ENCODE measurements at places on chromosomes 6 and 20. TPM values are rescaled to one million over a fixed set of nuclear protein-coding genes. Genes with fewer than 3 reads are reported as not detected.

- DNase-seq: no peak
Observed at GRCh38 chr6:169880516-169880915, 129.1 kb downstream of the ERMARD start.

The ACSS1 gene
- polyA plus RNA-seq: 21.2 TPM

DNA sequence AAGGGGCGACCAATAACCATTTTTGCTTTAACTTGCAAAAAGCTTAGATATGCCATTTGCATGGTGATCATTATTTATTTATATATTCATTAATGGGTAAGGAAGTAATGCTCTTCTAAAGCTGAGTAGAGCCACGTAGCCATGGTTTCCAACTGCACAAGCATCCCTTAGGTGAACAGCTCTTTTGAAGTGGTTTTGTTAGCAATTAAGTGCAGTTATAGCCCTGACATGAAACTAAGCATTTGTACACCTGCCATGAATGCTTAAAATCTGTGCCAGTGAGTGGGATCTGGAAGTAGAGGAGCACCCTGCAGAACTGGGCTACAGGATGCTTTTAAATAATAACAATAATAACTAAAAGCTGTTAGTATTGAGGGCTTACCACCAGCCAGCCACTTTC, 19.1 kb downstream of the TRAF3IP2 start:
- no peak for DNase-seq

The TMEM170B gene
- 4.6 TPM for polyA plus RNA-seq

- peak; percentile 17 for DNase-seq
Observed at GRCh38 chr20:60888771-60889170, 363.3 kb upstream of the CDH4 start.

- peak; percentile 59 for DNase-seq
Observed at GRCh38 chr20:57708694-57709673, 831 bp downstream of the PMEPA1 start.

DNA sequence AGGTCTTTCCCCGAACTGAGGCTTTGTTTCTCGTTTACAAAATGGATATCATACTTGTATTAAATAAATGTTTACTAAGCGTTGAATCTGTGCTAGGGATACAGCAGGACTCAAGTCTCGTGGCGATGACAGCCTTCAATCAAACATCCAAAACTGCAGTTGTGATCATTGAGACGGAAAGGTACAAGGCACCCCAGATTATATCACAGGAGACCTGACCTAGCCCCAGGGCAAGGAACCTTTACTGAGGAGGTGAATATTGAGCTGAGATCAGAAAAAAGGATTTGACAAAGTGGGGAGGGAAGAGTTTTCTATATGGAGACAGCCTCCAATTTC, 476 bp downstream of the AAR2 start:
- no peak for DNase-seq

GRCh38 chr6:55286824-55287223, 40.4 kb upstream of the GFRAL start:
- DNase-seq: no peak

GRCh38 chr6:27138406-27138805, 109.1 kb upstream of the PRSS16 start:
- DNase-seq: no peak

The MLN gene
- not detected for polyA plus RNA-seq

GRCh38 chr20:53813636-53814035, 220.0 kb upstream of the ZNF217 start:
- no peak for DNase-seq

The TMEM217 gene
- 1.3 TPM for polyA plus RNA-seq
